Amniotic stem cell (primary cell): ENCODE measurements at places on chromosomes 5 and 9.
A peak's percentile ranks its signal among the peaks of the same experiment; 100 is the strongest.

DNA sequence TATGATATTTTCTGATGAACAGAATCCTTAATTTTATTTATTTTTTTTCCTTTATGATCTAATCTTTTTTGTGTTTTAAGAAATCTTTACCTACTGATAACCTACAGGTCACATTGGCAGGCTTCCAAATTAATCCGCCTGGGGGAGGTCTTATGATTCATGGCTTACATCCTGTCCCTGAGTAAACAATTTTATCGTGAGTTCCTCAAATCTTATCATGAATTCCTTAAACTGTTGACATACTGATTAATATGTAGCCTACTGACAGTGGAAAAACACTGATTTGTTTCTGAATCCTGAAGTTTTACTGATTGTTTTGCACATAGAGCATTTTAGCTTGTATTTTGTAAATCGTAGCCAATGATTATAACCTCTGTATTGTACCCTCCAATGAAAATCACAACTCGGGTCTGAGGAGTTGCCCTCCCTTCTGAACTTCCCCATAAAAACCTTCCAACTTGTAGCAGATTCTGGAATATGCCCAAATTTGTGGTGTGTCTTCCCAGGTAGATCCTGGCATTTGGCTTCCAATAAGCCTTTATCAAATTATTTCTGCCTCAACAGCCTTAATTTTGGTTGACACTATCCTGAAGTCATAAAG lies 105.6 kb downstream of the VCAN start:
- no peak for DNase-seq

- DNase-seq = no peak
Observed at GRCh38 chr9:9585920-9586319, 1026.9 kb downstream of the PTPRD start.

- no peak for DNase-seq
Observed at GRCh38 chr9:111527347-111527746, 2.4 kb downstream of the ZNF483 start.

DNA sequence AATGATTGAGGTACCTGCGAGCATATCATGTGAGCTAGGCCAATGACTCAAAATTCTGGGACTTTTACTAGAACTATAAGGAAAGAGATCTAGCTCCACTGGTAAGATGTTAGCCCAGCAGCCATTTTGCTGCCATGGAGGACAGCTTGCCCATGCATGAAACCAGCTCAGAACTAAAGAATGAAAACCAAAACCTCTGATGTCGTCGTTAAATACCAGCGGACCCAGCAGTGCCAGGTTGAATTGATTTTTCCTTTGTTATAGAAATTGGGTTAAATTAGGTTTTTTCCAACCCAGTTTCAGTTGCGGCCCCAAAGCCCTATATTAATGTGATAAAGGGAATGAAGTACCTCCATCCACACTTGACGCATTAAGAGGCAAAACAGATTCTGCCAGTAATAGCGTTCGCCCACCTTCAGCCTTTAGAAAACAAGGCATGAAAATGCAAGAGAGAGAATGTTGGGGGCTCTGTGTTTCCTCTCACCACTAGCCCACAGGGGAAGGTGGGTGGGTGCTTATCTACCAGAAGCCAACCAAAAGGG lies 5.5 kb upstream of the ITK start:
- DNase-seq = no peak

DNA sequence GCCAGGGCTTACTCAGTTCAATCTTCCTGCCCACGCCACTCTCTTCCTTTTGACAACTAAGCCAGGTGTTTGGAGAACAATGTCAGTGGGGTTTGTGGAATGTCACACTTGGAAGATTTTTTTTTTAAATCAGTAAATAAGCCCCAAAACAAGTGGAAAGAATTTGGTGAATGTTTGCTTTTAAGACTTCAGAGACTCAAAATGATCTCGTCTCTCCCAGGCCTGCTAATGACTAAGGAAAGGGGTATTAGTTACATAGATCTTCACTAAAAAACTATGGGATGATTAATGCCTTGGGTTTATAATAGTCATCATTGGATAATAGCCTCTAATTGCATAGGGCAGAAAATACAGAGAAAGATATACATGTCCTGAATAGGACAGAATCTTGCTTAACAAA lies 166.4 kb downstream of the DMRT2 start:
- no peak for DNase-seq

DNA sequence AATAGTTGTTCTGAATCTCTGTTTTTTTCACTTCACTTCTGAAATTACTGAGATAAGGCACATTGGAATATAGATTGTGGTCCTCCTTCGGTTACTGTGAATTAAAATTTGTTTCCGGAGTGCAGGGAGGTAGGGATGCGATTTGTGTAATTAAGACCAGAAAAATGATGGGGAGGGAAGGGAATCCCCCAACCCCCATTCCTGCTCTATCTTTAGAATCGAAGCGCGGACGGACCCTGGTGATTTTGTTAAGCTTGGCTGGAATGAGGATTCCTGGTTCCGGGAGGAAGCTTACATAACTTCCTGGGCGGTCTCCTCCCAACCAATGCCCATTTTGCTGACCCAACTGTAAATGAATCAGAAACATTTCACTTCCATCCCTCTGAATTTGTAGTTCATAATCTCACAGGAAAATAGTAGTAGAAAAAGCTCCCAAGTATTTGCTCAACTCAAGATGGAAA lies 220.1 kb upstream of the MSX2 start:
- no peak for DNase-seq

DNA sequence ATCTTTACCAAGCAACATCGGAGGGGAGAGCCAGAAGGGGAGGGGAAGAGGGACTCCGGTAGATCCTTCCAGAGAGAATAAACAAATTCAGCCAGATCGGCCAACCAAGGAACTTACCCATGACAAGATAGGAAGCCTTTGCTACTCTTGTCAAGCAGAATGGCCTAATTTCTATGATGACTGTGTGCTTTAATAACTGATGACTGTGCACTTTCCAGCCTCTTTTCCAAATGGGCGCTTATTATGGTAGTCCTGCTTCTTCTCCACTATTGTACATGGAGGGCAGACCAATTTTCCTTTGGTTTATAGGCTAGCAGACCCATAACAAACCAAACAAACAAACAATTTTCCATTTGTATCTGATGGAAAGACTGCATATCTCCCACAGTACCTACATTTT lies 163.8 kb upstream of the RFX3 start:
- DNase-seq = no peak

DNA sequence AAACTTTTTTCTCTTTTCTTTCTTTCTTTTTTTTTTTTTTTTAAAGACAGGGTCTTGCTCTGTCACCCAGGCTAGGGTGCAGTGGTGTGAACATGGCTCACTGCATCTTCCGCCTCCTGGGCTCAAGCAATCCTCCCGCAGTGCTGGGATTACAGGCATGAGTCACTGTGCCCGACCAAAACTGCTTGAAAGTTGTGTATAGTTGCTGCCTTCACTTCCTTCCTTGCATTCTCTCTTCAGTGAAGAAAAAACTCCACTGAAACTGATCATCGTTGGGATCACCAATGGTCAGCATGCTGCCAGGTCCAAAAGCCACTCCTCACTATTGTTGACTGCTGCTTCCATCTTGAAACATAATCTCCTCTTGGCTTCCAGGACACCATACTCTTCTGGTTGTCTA lies 66.6 kb upstream of the CTNNA1 start:
- DNase-seq = no peak

DNA sequence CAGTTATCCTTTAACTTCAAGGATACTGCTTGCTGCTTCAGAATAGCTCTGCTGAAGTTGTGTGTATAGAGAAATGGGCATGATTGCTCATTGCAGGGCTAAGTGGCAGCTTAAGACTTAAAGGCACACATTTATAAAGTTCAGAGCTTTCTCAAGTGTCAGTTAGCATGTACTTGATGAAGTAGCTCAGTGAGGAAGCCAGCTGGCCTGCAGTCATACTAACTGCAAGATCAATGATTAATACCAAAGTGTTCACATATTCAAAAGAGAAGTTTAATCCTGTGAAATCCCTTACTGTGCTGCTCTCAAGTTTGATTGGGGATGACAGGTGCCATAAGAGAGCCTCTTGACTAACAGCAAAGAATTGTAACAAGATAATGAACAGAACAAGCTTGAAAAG lies 483.4 kb upstream of the NUDT12 start:
- DNase-seq = no peak

- no peak for DNase-seq
Observed at GRCh38 chr9:111798786-111799185, 4.0 kb upstream of the SHOC1 start.

GRCh38 chr5:72241346-72242003 lies 78.6 kb downstream of the MRPS27 start:
- DNase-seq = no peak

GRCh38 chr9:12658531-12659209 lies 34.5 kb upstream of the TYRP1 start:
- DNase-seq = no peak

- DNase-seq = peak; percentile 84
Observed at GRCh38 chr5:14156650-14157492, 13.7 kb downstream of the TRIO start.

GRCh38 chr9:109683521-109683920 lies 96.5 kb upstream of the PALM2AKAP2 start:
- no peak for DNase-seq

DNA sequence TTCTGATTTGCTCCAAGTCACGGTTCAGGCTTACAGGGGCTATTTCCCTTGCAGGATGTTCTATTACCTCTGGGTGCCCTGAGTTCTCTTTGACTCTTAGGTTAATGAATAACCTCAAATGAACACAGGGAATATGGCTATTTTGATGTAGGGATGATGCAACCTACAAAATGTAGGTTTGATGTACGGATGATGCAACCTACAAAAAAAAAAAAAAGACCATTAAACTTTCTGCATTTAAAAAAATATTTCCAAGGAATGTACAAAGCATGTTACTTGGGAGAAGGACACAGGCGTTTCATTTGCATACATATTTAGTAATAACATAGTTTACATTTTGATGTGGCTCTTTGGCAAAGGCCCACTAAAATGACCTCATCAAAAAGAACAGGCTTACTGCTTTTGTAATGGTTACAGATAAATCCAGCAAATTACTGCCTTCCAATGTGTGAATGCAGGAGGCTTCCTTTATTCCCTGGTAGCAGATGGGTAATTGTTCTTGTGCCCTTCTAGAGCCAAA lies 36.3 kb downstream of the ZNF474 start:
- no peak for DNase-seq

DNA sequence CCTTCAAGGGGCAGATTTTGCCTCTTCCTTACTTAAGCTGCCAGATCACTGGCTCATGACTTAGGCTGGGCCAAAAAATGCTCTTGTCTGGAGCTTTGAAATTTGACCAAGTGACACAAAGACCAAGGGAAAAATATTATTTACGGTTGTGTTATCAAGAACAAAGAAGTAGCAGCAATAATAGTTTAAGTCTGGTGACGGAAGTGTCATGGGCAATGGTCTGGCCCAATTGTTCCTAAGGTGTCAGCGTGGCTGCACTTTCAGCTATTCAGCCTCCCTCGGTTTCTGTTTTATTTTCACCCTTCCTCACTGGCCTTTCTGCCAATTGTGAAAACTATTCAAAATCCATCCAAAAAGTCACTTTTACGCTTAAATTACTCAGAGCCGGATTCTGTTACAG lies 185.3 kb downstream of the CDH18 start:
- DNase-seq = no peak

- no peak for DNase-seq
Observed at GRCh38 chr9:38687389-38687842, 32.5 kb downstream of the FAM240B start.

- DNase-seq = no peak
Observed at GRCh38 chr9:13603921-13604320, 324.4 kb upstream of the MPDZ start.

- no peak for DNase-seq
Observed at GRCh38 chr5:163614787-163615186, 109.4 kb downstream of the MAT2B start.

- no peak for DNase-seq
Observed at GRCh38 chr5:36815871-36816270, 60.7 kb upstream of the NIPBL start.

DNA sequence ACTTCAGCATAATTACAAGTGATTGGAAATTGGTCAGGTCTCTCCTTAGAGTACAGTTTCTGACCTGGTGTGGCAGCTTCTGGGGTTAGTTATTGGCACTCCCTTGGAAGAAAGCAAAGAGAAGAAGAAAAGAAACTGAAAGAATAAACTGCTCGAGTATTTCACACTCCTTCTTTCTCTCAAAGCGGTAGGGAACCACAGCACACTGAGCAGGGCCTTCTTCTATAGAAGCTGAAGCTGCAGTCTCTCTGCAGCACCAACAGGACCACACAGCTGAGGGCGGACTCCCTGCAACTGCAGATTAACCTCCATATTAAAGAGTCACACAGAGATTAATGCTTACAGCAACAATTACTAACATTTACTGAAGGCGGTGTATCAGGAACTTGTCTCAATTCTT lies 152.0 kb downstream of the TRPM6 start:
- no peak for DNase-seq

DNA sequence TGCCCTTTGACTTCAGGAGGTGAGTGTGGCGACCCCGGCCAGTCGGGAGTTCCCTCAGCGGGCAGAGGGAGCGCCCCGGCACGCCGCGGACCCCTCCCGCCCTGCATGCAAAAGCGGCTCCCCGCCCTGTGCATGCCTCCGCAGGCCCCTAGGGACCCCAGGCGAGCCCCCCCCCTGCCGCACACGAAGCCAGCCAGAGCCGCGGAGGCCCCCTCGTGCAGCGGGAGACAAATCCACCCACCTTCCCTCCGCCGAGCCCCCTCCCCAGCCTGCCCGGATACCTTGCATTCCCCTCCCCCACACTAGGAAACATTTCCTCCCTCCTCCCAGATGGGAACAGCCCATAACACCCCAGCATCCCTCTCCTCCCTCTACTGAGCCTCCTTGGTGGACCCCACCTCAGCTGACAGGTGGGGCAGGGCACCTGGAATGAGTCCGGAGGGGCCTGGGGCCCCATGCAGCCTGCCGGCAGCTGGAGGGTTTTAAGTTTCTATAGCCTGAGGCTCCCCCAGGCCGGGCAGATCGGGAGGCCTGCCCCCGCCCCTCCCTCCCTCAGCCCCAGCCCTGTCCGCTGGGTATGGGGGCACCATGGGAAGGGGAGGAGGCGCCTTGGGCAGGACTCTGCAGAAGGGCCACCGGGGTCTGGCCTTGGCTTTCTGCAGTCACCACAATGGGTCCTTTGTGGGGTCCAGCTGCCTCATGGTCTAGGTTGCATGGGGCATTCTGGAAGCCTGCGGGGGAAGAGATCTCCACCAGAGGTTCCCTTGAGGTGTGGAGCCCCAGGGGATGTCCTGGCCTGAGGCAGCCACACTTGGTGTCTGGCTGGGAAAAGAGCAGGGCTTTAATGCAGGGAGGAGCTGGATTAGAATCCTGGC lies 601 bp downstream of the ERGIC1 start:
- no peak for DNase-seq

DNA sequence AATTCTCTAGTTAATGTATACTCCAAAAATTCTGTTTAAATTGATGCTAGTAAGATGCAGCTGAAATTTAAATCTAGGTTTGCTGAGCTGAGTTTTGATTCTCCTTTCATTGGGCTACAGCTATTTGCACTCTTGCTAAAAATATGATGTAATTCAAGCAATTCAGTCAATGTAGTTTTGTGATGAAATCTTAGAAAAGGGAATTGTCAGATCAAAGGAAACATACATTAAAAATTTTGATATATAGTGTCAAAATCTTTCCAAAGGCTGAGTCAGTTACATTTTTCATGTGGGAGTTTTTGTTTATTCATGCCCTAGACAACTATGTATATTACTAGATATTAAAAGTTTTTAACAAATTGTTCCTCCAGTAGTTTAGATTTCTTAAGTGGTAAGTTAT lies 334.9 kb upstream of the DAB2 start:
- no peak for DNase-seq

GRCh38 chr5:132177691-132178149 lies 49.9 kb downstream of the P4HA2 start:
- DNase-seq = no peak
